Stimulated activated CD8-positive, alpha-beta memory T cell treated with anti-CD3 and anti-CD28 coated beads, Interleukin-7, amount 100 ng/mL, for 1 hour (primary cell): ENCODE measurements at places on chromosomes 5 and 9.

DNA sequence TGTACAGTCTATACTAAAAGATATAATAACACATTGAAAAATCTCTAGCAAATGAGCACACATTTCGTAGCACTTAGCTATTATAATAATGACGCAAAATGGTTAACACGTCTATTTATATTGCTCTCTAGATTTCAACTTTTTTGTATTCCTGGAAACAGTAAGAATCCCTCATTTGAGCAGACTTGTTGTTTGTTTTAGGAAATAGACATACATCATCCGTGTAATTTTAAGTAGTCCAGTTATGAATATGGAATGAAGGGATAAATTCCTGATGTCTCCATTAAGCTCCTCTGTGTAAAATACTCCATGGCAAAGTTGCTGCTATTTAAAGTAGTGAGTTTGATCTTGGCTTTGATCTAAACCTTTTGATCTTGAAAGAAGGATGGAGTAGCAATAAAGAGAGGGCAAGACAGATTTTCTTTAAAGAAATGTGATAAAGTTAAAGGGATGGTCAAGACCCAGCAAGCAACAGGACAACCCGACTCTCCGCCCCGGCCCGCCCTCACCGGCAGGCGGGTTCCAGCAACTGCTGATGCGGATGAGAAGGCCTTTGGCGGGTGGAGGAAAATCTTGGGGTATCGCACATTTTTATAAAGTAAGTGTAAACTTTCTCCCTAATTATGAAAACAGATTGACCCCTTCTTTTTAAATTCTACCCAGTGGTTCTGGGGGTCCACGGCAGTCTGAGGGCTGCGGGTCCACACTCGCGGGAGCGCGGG is 277.4 kb downstream of the AOPEP start:
- DNase-seq = no peak

DNA sequence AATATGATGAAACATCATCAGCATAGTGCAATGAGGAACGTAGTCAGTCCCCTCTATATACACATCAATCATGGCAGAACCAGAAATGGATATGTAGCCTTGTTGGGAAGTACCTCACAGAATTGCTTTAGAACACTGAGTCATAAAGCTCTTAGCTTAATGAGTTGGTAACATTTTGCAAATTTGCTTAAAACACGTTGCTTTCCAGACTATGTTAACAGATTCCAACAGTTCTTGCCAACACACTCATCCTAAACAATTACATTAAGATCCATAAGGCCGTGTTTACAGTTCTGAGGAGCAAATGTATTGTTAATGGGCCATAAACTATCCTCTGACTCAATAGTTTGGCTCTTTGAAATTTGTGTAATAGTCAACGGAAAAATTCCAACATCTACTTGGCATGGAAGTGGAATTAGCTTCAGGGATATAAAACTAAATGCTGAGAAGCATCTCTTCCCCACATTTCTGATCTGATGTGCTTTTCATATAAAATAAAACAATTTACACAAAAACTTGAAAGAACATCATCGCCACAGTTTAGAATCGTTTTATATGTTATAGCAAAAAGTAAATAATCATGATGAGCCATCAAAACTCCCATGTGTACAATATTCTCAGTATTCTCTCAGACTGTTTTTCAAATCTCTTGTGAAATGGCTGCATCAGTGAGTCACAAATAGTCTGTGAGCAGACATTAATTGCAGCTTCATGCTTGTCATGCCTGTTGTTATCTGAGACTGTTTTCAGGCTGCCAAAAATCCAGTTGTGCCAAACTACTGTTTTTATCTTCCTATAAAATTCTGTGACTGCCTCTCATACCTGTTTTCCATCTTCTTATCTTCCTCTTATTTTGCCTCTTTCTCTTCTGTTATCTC is 291.9 kb downstream of the COX7C start:
- DNase-seq = no peak

DNA sequence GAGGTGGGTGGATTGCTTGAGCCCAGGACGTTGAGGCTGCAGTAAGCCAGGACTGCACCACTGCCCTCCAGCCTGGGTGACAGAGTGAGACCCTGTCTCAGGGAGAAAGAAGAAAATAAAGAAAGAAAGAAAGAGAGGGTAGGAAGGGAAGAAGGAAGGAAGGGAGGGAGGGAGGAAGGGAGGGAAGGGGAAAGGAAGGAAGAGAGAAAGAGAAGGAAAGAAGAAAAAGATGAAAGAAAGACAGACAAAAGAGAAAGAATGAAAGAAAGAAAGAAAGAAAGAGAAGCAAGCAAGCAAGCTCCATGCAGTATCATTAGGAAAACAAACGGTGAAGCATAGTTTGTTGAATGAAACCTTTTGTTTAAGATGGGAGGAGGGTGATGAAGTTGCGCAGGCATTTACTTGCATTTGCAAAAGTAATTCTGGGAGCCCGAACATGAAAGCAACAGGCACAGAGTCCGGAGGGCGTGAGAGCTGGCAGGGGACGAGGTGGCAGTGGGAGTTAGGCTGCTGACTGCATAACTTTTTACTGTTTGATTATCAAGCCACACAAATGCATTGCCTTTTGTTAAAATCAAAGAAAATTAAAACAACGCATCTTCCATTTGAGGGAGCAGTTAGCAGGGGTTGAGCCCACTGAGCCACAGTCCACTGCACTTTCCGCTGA is 26.0 kb upstream of the CEP72 start:
- no peak for DNase-seq

GRCh38 chr5:141715346-141715905 is 33.4 kb upstream of the ARAP3 start:
- no peak for DNase-seq

DNA sequence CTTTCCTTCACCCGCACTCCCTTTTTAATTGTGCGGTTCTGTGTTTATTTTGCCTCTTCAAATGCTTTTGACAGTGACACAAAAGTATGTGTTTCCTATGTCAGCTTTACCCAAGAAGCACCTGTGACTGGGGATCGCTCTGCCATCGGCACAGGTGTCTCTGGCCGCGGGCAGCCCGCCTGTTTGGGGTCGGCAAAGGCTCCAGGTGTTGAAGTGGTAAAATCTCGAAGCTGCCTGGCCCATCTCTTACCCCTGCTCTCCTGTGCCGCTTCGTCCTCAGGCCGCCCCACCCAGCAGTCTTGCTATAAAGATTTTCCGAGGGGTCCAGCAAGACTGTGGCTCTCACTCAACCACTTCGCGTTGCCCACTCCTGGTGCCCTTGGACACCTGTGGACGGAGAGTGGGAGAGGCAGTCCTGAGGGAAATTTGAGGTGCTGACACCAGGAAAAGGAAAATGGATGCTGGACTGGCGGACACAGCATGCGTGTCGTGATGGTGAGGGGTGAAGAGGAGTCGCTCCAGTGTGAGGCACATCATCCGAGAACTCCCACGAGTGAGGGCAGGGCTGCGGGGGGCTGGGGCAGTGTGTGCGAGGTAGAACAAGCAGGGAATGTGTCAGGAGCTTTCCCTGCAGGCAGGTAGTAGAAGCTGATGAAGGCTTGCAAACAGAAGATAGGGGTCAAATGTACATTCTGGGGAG is 29.1 kb upstream of the CEP72 start:
- DNase-seq = no peak

GRCh38 chr5:35672995-35673394 is 55.3 kb downstream of the SPEF2 start:
- no peak for DNase-seq

DNA sequence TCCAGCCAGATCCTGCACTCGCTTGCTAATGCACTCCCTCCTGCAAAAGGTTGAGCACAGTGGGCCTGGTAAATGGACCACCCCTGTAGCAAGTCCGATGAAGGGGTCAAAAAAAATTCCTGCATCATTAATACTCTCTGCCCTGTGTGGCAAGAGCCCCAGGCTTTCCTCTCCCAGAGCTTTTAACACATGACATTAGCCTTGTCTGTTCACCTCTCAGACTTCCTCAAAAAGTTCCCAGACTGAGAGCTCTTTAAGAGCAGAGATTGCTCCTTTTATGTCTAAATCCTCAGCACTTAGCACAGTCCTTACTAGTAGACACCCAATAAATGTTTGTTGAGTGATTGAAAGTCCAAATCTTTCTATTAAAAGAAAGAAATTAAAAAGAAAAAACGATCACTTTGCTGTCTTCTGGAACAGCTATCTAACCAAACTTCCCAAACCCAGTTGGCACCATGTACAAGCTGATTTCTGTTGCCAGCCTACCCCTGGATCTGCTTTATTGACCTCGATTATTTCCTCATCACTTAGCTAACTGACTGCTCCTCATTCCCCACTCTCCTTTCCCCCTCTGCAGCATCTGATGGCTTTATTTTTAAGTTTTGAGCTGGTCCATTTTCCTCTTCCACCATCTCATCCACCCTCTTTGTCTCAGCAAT is 209.8 kb downstream of the ENC1 start:
- no peak for DNase-seq

DNA sequence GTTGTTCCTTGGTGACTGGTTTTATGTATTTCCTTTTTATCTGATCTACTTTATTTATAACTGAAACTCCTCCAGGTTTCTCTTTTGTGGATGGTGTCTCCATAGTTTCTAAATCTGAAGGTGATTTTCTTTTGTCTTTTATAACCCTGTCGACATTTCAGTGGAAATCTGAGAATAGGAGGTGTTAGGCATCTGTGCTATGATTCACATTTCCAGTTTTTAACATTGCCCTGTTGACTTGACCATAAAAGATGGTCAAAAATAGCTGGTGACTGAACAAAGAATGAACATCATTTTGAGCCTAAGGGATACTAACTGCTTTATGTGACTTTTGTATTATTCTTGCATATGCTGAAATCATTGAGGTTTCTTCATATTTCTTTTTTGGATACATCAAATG is 190.5 kb downstream of the PCSK1 start:
- DNase-seq = no peak

DNA sequence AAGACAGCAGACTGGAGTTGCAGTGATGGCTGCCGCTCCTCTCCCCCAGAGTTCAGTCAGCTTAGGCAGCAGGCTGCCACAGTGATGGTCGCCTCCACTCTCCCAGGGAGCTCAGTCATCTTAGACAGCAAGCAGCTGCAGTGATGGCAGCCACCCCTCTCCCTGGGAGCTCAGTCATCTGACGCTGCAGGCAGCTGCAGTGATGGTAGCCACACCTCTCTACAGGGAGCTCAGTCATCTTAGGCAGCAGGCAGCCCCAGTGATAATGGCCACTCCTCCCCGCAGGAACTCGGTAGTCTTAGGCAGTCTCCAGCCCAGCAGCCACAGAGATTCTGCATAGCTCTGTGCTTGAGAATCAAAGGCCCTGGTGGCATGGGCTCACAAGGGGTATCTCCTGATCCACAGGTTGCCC is 582.7 kb downstream of the DTWD2 start:
- DNase-seq = no peak

GRCh38 chr5:151148583-151148982 is 9.0 kb downstream of the ANXA6 start:
- no peak for DNase-seq

DNA sequence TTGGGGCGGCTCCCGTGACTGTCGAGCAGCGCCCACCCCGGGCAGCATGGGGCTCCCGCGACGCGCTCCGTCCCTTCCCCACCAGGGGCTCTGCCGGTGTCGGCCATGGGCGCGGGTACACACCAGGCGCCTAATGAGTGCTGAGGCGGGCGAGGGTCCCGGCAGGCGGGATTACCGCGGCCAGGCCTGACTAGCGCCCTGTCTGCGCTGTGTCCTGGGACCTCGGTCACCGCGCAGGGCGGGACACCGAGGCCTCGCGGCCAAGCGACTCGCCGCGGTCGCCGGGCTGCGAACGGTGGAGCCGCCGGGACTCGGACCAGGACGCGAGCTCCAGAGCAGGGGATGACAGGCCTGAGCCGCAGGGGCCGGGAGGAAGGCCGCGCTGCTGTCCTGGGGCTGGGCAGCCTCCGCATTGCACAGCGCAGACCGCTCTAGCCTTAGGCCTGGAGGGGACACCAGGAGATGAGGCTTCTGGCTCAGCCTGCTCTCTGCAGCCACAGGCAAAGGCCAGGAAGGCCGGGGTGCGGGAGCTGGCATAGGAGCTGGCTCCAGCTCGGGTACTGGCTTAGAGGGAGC is 14.1 kb downstream of the LCN10 start:
- no peak for DNase-seq

DNA sequence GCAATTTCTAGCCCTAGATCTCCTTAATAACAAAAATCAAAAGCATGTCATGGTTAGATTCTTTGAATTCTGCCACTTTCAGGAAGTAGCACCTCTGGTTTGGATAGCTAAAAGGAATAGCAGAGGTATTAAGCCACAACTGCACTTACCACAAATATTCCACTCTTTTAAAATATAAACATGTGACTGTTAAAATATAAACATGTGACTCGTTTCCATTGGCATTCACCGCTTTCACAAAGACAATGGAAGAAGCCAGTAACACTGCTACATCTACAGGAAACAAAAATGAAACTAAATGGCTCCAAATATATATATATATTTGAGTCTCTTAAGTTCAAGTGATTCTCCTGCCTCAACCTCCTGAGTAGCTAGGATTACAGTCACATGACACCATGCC is 222.9 kb downstream of the ARL15 start:
- DNase-seq = no peak

DNA sequence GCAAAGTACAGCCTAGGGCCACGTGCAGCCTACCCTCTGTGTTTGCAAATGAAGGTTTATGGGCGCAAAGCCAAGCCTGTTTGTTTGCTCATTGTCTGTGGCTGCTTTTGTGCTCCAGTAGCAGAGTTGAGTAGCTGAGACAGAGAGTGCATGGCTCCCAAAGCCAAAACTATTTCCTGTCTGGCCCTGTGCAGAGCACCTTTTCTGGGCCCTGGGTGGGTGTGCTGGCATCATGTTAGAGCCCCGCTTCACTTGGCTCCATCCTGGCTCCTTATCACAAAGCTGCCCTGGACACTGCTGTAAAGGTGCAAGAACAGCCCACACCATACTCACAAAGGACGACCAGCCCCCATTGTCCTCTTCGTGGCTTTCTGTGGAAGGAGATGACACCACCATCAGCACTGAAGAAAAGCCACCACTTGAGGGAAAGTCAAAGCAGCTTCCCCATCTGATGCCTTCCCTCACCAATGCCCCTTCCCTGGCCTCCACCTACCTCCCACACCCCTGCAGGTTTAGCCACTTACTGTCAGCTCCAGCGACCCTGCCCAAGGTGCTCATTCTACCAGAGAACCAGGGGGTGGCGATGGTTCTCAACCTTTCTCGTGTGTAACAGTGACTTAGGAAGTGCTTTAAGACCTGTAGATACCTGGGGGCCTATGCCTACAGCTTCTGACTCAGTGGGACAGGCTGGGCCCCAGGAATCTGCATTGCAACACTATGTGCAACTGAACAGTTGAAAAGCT is 23.4 kb downstream of the LCP2 start:
- DNase-seq = no peak

GRCh38 chr5:82523633-82524032 is 245.5 kb upstream of the RPS23 start:
- no peak for DNase-seq

DNA sequence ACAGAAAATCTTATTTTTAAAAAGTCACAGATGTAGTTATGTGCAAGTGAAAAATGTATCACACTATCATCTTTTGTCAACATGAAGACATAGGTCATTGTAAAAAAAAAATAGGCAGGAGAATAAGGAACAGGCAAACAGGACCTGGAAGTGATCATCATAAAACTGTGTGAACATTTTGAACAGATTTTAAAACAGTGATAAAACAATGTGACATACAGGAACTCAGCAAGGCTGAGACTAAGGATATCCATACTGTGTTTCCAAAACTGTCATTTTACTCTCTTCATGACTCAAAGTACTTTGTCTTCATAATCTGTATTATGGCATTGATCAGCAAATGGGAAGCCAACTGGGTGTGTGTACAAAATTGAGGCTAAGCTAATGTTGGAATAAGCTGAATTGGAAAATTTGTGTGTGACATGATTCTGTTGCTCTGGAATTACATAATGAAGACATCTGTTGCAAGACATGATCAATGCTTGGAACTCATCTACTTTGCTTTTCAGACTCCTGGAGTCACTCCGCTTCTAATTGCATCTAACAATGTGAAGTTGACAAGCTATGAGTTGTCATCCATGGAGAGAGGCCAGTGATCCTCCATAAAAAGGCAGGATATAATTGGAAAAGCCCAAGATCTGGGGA is 978.7 kb upstream of the NUDT12 start:
- DNase-seq = no peak
